ENCODE measurements at places on chromosomes 2 and 18. TPM values are rescaled to one million over a fixed set of nuclear protein-coding genes. Genes with fewer than 3 reads are reported as not detected.

Gene TPGS2
- total RNA-seq = 156 TPM

Gene SERPINB13
- total RNA-seq = not detected

Gene MARS2
- total RNA-seq = 6.2 TPM

Gene SDC1
- 0.40 TPM for total RNA-seq

Gene RTTN
- total RNA-seq = 14.7 TPM

Gene ZBTB7C
- not detected for total RNA-seq

Gene SERPINB10
- not detected for total RNA-seq

Gene DNAH7
- not detected for total RNA-seq

Gene EPB41L5
- total RNA-seq = 23.2 TPM

Gene OTOF
- total RNA-seq = 8.1 TPM

Gene UGT1A3
- not detected for total RNA-seq

Gene VWA3B
- not detected for total RNA-seq

Gene ICOS
- total RNA-seq = not detected

Gene IMP4
- 88.7 TPM for total RNA-seq

Gene ANKRD30BL
- total RNA-seq = not detected

Gene ZNG1B
- 15.5 TPM for total RNA-seq

Gene TANC1
- total RNA-seq = 64.7 TPM

Gene ATOH8
- total RNA-seq = 9.8 TPM

Gene KIF1A
- total RNA-seq = under 0.01 TPM

Gene UGT1A10
- not detected for total RNA-seq

Gene TGFA
- 7.8 TPM for total RNA-seq

Gene SOWAHC
- 11.5 TPM for total RNA-seq

Gene PPP1R7
- total RNA-seq = 57.7 TPM

Gene CXCR1
- not detected for total RNA-seq

Gene FTCDNL1
- total RNA-seq = 0.40 TPM

Gene GAREM1
- total RNA-seq = 0.20 TPM

Gene TRIM43
- total RNA-seq = not detected

Gene SLC38A11
- total RNA-seq = not detected

Gene MRPL30
- 24.6 TPM for total RNA-seq

Gene PROM2
- total RNA-seq = 0.22 TPM

Gene ERICH2
- not detected for total RNA-seq

Gene INO80B
- total RNA-seq = 6.3 TPM
